ENCODE measurements at places on chromosomes 1 and 21. TPM values are rescaled to one million over a fixed set of nuclear protein-coding genes. Genes with fewer than 3 reads are reported as not detected.

DNA sequence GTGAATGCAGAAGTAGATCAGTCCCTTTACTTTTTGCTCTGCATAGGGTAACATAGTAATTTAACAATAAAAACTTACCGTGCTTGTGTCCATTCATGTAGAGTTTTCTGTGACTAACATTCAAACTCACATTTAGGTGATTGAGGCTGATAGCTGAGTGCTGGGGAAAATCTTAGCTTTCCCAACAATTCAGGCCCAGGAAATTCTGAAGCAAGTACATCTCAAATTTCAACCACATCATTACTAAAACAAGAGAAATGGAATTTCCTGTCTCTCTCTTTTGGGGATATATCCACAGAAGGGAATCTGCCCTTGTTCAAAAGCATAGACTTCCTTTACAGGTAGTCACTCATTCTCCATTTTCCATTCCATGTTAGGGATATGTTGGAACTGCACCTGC lies 33.1 kb upstream of the C1orf146 start:
- no peak for DNase-seq

DNA sequence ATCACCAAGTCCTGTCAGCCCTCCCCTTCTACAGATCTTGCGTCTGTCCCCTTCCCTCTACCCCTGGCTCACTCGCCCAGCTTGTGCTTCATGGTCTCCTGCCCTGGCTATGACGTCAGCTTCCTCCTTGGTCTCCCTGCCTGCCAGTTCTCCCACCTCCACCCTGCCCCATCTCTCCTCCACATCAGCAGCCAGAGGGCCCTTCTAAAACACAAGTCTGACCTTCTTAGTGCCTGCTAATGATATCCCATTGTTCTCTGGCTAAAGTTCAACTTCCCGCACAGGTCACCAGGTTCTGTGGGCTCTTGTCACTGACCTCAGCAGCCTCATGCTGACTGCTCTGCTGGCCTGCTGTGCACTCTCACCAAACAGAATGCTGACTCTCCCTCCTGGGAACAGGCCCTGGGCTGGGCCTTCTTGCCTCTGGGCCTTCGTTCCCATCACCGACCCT lies 24.7 kb upstream of the MYCL start:
- DNase-seq: no peak

- DNase-seq: no peak
Measured at GRCh38 chr21:36471254-36471723, 8.6 kb downstream of the CLDN14 start.

GRCh38 chr1:28421744-28422143 lies 52.2 kb downstream of the PHACTR4 start:
- DNase-seq: no peak

- DNase-seq: no peak
Measured at GRCh38 chr1:230879778-230880177, 11.5 kb upstream of the C1orf198 start.

GRCh38 chr1:145985129-145985501 lies 11.3 kb downstream of the TXNIP start:
- no peak for DNase-seq

DNA sequence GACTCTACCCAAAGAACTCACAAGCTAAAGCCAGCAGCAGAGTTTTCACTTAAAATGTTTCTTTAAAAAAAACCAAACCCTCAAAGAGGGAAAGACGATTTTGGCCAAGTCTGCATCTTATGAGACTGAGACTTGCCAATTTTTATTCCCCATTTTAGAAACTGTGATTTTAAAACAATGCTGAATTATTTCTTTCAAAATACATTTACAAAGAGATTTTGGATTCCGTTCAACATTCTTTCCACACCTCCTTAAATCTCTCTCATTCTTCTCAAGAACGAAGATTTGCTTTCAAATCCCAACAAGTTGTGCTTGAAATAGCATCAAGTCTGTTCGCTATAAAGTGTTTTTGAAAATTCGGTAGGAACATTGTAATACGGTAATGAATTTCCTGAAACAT lies 133.9 kb upstream of the VANGL1 start:
- no peak for DNase-seq

- DNase-seq: no peak
Measured at GRCh38 chr1:116827607-116828105, 73.4 kb downstream of the CD2 start.

GRCh38 chr1:6222636-6223035 lies 13.1 kb downstream of the ICMT start:
- DNase-seq: no peak

DNA sequence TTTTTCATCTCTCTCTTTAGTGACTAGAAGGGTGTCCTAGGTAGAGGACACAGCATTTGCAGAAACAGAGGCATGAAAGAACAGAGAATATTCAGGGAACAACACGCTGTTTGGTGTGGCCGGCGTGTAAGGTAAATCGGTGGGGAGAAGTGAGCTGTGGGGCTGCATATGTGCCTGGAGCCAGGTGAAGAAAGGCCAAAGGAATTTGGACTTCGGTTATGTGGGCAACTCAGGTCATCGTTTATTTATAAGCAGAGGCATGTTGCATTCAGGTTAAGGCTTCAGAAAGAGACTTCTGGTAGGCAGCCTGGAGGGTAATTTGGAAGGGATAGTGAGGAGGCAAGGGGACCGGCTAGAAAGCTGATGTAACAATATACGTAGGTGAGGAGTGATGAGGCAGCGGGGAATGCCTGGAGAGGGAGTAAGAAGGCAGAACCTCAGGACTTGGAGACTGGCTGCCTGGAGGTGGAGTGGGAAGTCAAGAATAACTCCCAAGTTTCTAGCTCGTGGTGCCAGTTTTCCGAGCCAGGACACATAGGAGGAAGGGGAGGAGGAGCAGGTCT lies 64.1 kb upstream of the ACOT11 start:
- no peak for DNase-seq

- no peak for DNase-seq
Measured at GRCh38 chr1:111275079-111275478, 15.6 kb upstream of the CHIA start.

DNA sequence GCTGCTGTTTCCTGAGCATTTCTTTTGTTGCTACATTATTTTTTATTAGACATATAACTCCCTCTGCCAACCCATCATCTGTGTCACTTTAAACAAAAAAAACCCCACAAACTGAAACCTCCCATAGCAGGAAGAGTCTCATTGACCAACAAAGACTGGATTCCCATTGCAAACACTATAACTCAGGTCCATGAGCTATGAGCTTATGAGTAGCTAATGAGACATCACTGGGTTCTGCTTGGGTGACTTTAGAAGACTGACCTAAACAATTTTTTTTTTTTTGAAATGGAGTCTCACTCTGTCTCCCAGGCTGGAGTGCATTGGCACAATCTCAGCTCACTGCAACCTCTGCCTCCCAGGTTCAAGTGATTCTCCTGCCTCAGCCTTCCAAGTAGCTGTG lies 212.8 kb downstream of the LTN1 start:
- DNase-seq: no peak

DNA sequence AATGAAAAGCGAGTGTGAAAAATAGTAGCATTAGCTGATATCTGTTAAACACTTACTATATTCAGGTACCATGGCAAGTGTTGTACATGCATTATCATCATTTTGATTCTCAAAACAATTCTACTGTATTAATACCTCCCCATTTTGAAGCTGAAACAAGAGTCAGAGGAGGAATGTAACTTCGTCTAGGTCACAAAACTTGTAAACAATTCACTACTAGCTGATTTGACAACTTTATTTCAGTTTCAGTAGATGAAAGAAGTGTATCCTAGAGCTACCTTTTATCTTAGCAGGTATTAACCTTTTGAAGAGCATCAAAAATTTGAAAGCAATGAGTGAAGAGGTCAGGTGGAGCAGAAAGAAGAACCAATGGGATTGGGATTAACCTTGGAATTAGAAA lies 1.6 kb downstream of the CD84 start:
- DNase-seq: no peak

DNA sequence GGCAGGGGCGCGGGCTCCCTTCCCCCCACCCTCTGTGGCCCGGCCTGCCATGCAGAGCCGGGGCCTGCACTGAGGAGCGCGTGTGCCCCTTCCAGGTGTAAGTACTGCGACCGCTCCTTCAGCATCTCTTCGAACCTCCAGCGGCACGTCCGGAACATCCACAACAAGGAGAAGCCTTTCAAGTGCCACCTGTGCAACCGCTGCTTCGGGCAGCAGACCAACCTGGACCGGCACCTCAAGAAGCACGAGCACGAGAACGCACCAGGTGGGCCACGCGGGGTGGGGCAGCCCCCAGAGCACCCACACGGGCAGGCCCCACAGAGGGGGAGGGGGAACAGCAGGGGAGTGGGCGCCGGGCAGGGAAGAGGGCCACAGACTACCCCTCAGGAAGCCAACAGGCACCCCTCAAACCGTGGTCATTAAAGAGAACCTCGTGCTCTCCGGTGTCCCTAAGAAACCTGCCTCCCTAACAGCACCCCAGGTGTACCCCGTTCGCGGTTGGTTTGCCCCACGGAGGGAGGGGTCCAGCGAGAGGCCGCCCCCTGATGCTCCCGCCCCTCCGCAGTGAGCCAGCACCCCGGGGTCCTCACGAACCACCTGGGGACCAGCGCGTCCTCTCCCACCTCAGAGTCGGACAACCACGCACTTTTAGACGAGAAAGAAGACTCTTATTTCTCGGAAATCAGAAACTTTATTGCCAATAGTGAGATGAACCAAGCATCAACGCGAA lies 28.8 kb upstream of the ARHGEF16 start:
- no peak for DNase-seq

DNA sequence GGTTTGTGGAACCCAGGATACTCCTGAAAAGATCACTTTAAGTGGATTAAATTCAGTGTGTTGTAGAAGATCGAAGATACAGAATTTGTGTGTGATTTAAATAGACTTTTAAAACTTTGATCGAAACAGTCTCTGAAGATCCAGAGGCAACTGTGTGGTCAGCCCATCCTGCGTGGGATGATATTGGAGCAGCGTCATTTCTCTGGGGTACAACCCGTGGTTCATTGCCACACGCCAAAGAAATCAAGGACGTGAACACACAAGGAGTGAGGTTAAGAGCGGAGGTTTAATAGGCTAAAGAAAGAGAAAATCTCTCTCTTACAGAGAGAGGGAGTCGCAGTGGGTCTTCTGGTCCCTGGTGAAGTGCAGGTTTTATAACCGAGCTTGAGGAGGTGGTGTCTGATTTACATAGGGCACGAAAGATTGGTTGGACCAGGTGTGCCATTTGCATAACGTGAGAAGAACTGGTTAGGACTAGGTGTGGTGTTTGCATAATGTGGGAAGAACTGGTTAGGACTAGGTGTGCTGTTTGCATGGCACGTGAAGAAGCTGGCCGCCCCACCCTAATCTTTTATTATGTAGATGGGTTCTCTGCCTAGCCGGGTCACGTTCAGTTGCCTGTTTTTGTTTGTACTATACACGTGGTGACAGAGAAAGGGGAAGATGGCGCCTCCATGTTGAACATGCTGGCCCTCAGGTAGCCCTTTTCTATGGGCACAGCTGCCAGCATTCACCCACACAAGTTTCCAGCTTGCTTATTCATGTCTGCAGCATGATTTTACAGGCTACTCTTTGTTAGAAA lies 82.3 kb downstream of the ADSS2 start:
- no peak for DNase-seq

GRCh38 chr1:192602757-192603156 lies 27.2 kb downstream of the RGS1 start:
- DNase-seq: no peak

DNA sequence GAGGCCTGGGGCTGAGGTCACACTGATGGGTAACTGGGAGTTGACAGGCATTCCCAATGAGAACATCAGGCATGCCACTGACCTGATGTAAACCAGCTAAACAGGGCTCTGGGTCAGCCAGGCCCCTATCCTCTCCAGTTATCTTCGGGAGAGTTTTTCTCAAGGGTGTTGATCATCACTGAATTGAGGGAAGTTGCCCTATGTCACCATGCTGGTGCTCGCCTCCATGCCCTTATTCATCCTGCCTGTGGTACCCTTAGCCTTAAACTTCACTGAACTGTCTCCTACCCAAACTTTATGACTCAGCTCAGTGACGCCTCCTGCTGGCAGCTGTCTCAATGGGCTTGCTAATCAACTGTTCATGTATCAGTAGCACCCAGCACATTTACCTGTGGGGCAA lies 80.7 kb upstream of the TNR start:
- no peak for DNase-seq

DNA sequence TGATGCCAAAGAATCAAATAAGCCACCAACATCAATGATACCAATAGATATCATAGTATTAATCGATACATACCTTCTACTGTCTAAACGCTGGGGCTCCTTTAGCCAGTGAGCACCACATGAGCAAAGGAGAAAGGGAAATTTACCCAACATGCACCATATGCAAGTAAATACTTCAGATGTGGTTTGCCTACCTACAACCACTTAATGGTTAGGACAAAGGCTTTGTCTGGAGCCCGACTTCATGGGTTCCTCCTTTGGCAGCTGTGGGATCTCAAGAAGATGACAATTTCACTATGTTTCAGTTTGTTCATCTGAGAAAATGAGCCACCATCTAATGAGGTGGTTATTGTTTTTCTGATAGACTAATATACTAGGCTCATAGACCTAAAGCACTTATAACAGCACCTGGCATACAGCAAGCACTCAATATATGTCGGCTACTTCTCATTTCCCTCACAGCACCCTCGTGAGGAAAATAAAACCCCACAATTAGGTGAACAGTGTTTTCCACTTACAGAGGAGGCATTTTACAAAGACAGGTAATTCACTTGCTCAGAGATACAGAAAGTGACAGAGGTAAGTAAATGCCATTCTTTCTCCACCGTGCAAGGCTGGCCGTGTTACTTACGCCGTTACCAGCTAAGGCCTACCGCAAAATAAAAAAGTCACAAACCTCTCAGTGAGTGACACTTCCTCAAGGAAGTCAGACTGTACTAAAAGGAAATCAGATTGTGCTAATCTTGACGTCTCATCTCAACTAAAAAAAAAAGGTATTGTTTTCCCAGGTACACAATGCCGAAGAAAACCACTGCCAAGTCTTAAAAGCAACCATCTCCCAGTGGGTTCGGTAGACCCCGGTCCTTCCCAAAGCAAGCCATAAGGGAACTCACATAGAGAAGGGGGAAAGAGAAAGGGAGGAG lies 1.6 kb downstream of the TTC13 start:
- DNase-seq: no peak

The GCSAML gene
- 0.55 TPM for polyA plus RNA-seq

The SYDE2 gene
- 11.5 TPM for polyA plus RNA-seq

The TAL1 gene
- polyA plus RNA-seq: 5.6 TPM

The TACSTD2 gene
- polyA plus RNA-seq: 19.1 TPM

The LMX1A gene
- not detected for polyA plus RNA-seq

The DFFB gene
- polyA plus RNA-seq: 9.5 TPM

The PDZK1 gene
- polyA plus RNA-seq: 175 TPM

The TMPRSS15 gene
- 0.23 TPM for polyA plus RNA-seq

The PLD5 gene
- polyA plus RNA-seq: 0.90 TPM

The CRB1 gene
- polyA plus RNA-seq: 2.6 TPM

Measured in renal cortex interstitium (tissue), 15 donors.